ENCODE measurements at places on chromosomes 12 and 14.
A peak's percentile ranks its signal among the peaks of the same experiment; 100 is the strongest.

- H3K36me3 ChIP-seq, result no peaks in the 10 kb centered on the region
- peaks cover 3% of the 10 kb centered on the region for H3K27me3 ChIP-seq
- no peak for DNase-seq
- no peaks in the 10 kb centered on the region for H3K4me1 ChIP-seq
Measured at GRCh38 chr14:58100735-58101368, 51.2 kb downstream of the ARMH4 start.

DNA sequence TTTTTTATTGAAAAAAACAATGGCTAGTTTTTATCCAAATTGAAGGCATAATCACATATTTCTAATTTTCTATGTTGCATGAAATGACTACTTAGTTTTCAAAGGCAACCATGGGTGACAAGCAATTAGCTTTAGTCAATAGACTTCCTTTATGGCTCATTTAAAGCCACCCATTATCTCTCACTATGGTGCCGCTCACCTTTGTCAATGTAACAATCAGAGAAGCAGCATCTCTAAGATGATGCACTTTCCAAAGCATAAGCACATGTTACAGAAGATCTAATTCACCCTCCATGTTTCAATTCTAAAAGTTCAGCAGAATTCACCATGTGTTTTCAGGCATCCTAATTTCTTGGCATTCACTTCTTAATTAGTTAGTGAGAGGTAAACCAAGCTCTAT is 166.6 kb upstream of the RPL10L start:
- H3K27me3 ChIP-seq, result no peaks in the 10 kb centered on the region
- no peak overlapping the region for H3K27ac ChIP-seq
- no peaks in the 10 kb centered on the region for H3K4me1 ChIP-seq
- no peak overlapping the region for H3K4me3 ChIP-seq
- no peaks in the 10 kb centered on the region for H3K36me3 ChIP-seq

GRCh38 chr14:74893614-74894091 is 11.9 kb downstream of the DLST start:
- H3K27me3 ChIP-seq, result no peaks in the 10 kb centered on the region
- DNase-seq, result no peak
- H3K36me3 ChIP-seq, result peaks cover 55% of the 10 kb centered on the region
- peak overlapping the region; percentile 28 for H3K27ac ChIP-seq

- H3K27ac ChIP-seq, result no peak overlapping the region
- no peak overlapping the region for H3K4me3 ChIP-seq
- H3K36me3 ChIP-seq, result peaks cover 7% of the 10 kb centered on the region
- DNase-seq, result peak; percentile 72
- H3K27me3 ChIP-seq, result no peaks in the 10 kb centered on the region
Measured at GRCh38 chr12:121668750-121669520, 519 bp downstream of the MORN3 start.

GRCh38 chr12:132143336-132144071 is 615 bp downstream of the DDX51 start:
- H3K27me3 ChIP-seq, result peaks cover 2% of the 10 kb centered on the region
- H3K4me1 ChIP-seq, result peaks cover 29% of the 10 kb centered on the region
- peaks cover 12% of the 10 kb centered on the region for H3K36me3 ChIP-seq
- H3K27ac ChIP-seq, result peak overlapping the region; percentile 55
- peak; percentile 30 for DNase-seq

- H3K4me3 ChIP-seq, result no peak overlapping the region
- no peaks in the 10 kb centered on the region for H3K4me1 ChIP-seq
- no peak for DNase-seq
- H3K36me3 ChIP-seq, result no peaks in the 10 kb centered on the region
- no peaks in the 10 kb centered on the region for H3K27me3 ChIP-seq
- H3K27ac ChIP-seq, result no peak overlapping the region
Measured at GRCh38 chr12:82504409-82504808, 146.1 kb downstream of the METTL25 start.

DNA sequence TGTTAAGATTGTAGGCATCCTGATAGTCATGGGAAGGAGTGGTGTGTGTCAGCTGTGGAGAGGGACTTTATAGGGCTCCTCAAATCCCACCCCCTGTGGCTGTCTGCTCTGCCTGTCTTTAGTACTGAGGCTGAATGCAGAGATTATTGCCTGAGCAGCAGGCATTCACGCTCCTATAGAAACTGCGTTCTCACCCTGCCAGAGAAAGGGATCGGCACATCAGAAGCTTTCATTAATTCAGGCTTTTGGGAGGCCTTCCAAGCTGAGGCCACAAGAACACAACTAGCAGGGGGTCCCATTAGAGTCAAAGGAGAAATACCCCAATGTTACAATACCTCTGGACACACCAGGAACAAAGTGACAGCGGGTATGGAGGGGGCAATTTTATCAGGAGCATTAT is 12.6 kb downstream of the KCNK10 start:
- DNase-seq, result no peak
- no peak overlapping the region for H3K4me3 ChIP-seq
- H3K27ac ChIP-seq, result no peak overlapping the region
- H3K36me3 ChIP-seq, result no peaks in the 10 kb centered on the region

DNA sequence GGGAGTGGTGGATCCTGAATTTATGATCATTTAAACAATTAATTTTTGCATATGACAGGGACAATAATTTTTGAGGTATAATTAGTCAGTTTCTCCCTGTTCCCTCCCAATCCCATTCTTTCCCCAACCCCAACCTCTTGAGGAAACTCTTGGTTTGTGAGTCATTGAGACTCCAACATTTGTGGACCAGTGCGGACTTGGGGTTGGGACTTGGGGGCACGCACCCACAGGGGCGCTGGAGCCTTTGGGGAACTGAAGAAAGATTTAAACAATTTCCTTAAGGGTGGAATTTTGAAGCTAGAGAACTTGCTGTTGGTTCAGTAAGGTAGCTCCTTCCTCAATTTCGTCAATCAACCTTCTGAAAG is 17.4 kb upstream of the PTGR2 start:
- H3K4me1 ChIP-seq, result peaks cover 15% of the 10 kb centered on the region
- no peak overlapping the region for H3K27ac ChIP-seq
- no peak overlapping the region for H3K4me3 ChIP-seq
- no peaks in the 10 kb centered on the region for H3K36me3 ChIP-seq

DNA sequence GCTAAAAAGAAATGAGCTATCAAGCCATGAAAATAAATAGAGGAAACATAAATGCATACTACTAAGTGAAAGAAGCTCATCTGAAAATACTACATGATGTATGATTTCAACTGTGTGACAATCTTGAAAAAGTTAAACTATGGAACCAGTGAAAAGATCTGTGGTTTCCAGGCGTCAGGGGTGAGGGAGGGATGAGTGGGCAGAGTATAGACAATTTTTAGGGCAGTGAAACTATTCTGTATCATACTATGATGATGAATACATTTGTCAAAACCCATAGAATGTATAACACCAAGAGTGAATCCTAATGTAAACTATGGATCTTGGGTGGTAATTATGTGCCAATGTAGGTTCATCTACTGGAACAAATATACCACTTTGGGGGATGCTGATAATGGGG is 21.3 kb downstream of the SPX start:
- H3K4me1 ChIP-seq, result peaks cover 9% of the 10 kb centered on the region
- no peak overlapping the region for H3K4me3 ChIP-seq
- peak overlapping the region; percentile 4 for H3K27ac ChIP-seq
- H3K36me3 ChIP-seq, result no peaks in the 10 kb centered on the region
- DNase-seq, result peak; percentile 10

- H3K4me3 ChIP-seq, result peak overlapping the region; percentile 74
- H3K27ac ChIP-seq, result no peak overlapping the region
Measured at GRCh38 chr12:64782191-64782876, 23.1 kb upstream of the GNS start.

DNA sequence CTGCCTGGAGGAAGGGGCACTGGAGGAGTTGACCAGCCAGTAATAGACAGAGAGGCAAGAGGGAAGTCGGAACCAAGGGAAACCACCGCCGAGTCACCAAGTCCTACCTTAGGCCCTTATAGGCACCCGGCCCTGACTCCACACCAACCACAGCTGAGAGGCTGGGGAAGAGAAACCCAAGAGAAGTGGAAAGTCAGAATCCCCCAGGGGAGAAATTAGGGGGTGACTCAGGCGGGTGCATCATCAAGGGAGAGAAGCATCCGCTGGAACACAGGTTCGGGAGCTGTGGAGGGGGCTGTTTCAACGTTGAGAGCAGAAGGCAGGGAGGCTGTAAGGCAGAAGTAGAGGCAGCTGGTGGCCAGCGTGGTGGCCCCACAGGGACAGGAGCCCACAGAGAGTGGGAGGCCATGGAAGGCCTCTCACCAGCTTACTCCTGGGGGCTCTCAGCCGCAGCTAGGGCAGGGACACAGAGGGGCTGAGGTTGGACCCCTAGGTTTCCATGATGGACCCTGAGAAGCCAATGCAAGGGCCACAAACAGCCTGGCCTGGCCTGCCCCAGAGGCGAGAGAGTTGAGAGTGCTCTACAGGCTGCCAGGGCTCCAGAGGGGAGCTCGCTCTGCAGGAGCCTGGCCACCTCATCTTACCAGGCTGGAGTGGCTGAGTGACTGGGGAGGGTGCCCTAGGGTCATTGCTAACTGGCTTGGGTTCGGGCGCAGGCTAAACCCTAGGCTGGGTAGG is 1.4 kb upstream of the TRMT61A start:
- peak overlapping the region; percentile 73 for H3K27ac ChIP-seq
- peak overlapping the region; percentile 95 for H3K4me3 ChIP-seq
- peaks cover 9% of the 10 kb centered on the region for H3K27me3 ChIP-seq
- peaks cover 6% of the 10 kb centered on the region for H3K36me3 ChIP-seq
- peak; percentile 67 for DNase-seq
- H3K4me1 ChIP-seq, result peaks cover 41% of the 10 kb centered on the region

DNA sequence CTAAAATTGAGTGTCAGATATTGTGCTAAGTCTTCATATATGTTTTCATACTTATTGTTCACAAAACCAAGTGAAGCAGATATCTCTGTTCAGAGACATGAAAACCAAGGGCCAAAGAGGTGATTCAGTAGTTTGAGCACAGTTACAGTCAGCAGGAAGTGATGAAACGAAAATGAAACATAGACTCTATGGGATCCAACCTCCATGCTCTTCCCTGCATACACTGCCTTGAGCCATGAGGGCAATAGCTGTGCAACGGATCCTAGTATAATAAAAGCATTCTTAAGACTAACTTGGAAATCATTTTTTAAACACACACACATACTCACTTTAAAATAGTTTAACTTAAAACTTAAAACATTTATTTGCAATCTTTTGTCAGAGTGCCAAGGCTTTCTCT is 27.9 kb downstream of the ESR2 start:
- H3K27me3 ChIP-seq, result peaks cover 2% of the 10 kb centered on the region
- peaks cover 5% of the 10 kb centered on the region for H3K36me3 ChIP-seq
- H3K27ac ChIP-seq, result peak overlapping the region; percentile 27
- peaks cover 20% of the 10 kb centered on the region for H3K4me1 ChIP-seq
- no peak for DNase-seq

DNA sequence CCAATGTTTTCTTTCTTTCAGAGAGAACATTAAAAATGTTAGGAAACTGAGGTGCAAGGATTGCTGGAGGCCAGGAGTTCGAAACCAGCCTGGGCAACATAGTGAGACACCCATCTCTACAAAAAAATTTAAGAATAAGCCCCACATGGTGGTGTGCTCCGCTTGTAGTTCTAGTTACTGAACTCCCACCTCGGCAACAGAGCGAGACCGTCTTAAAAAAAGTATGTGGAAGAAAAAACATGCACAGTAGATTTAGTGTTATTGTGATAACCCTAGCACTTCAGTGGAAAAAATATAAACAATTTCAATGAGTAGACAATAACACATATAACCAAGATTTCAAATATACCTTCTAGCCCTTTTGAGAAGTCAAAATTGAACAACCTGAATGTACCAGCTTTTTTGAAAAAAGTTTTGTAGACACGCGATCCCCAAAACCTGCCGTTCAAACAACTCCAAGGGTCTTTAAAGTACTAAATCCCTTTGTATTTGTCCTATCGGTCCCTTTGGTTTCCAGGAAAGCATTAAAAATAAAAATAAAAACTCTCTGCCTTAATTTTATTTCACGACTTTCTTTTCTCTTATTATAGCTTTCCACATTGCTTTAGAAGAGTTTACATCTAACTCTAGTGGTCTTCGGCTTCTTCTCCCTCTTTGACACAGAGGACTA is 1.0 kb upstream of the ANO6 start:
- peak overlapping the region; percentile 94 for H3K27ac ChIP-seq
- no peaks in the 10 kb centered on the region for H3K27me3 ChIP-seq
- peak overlapping the region; percentile 92 for H3K4me3 ChIP-seq
- DNase-seq, result no peak

DNA sequence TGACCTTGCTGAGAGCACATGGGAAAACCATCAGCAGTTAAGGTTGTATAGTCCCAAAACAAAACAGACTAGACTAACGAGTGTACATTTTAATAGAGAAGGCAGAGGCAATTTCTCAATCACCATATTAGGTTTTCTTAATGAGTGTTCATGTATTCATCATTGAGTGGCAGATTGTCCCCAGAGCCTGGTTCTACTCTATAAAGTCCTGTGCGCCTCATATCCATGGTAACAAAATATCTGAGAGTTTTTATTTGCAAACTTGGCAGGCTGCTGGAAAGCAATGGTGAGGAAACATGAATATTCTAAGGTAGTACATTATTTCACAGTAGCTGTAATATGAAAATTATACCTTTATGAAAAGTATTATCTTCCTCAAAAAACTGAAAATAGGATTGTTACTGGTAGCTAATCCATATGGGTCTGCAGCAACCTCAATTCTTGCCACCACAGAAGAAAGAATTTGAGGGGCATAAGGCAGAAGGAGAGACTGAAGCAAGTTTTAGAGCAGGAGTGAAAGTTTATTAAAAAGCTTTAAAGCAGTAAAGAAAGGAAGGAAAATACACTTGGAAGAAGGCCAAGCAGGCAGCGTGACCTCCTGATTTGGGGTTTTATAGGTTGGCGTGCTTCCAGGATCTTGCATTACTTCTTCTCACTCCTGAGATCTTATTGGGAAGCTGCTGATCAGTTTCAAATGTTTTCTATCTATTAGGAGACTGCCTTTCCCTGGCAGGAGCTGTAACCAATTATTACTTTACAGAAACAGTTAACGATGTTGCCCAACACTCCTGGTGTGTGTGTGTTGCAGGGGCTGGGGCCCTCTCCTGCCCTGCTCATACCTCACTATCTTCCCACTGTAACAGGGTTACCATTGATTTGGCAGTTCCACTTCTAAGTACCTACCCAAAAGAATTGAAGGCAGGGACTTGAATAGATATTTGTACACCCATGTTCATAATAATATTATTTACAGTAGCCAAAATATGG is 154.0 kb upstream of the NUDT4 start:
- H3K4me3 ChIP-seq, result no peak overlapping the region
- H3K27ac ChIP-seq, result no peak overlapping the region
- no peaks in the 10 kb centered on the region for H3K36me3 ChIP-seq
- no peak for DNase-seq
- H3K27me3 ChIP-seq, result no peaks in the 10 kb centered on the region
